Stimulated activated CD4-positive, alpha-beta T cell treated with anti-CD3 and anti-CD28 coated beads, TNF-alpha, amount 100 ng/mL, for 1 hour (primary cell): ENCODE measurements at places on chromosomes 3 and 15.

- DNase-seq = no peak
Observed at GRCh38 chr15:74173380-74174218, at the start of gene ISLR. Gene ISLR, plus strand, starts transcription at chr15:74173710. Its CDS starts 1,149 bp downstream, at chr15:74174859.

GRCh38 chr3:18526667-18527066, 101.5 kb upstream of the SATB1 start:
- DNase-seq = no peak

GRCh38 chr3:115713284-115713683, 90.0 kb downstream of the GAP43 start:
- no peak for DNase-seq

DNA sequence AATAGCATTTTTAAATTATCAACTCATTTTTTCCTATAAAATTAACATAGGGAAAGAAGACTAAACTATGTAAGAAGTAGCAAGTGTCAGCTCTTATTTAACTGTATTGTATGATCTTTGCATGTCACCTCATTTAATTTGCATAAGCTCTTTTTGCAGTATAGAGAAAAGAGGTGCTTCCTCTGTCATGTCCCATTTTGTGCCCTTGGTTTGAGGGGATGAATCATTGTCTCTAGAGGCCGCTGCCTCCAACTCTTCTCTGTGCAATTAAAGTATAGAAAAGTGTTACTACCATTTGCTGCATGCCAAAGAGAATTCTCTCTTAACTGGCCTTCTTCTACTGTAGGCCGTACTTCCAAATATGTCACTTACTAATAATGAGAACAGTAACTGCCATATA, 93.4 kb downstream of the LRRC28 start:
- DNase-seq = no peak

GRCh38 chr15:50162969-50163718, 18.9 kb upstream of the SLC27A2 start:
- DNase-seq = no peak

DNA sequence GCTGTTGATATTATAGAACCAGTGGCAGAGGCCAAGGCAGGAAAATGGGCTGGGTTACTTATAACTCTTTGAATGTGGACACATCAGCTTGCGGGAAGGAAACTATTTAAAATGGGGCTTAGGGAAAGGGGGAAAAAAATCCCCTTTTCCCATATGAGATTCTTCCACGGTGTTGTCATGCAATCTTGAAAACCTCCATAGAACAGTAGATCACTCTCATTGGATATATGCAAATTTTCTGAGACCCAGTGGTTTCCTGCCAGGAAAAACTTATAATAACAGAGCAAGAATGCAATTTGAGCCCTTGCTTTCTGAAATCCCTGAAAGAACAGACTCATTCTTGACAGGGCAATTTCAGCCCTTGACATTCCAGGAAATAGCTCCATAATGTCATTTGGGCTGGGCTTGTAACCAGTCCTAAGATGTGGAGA, 31.1 kb downstream of the TMEM212 start:
- no peak for DNase-seq

GRCh38 chr3:60337421-60337820, 913.8 kb downstream of the FHIT start:
- no peak for DNase-seq

DNA sequence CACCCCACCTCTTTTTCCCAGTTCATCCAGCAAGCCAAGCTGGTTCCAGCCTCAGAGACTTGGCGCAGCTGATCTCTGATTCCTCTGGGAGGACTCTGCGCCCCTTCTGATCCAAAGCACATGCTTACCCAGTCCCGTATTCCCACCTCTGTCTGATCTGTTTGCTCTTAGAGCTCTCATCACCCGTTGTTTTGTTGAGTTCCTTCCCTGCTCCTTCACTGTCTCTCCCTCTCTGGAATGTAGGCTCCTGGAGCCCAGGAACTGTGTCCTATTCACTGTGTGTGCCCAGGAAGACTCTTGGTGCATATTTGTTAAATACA, 1.3 kb upstream of the ZXDC start:
- no peak for DNase-seq

GRCh38 chr3:162139841-162140240, 643.2 kb downstream of the OTOL1 start:
- DNase-seq = no peak

- no peak for DNase-seq
Observed at GRCh38 chr15:69805248-69805953, 292.3 kb downstream of the TLE3 start.

DNA sequence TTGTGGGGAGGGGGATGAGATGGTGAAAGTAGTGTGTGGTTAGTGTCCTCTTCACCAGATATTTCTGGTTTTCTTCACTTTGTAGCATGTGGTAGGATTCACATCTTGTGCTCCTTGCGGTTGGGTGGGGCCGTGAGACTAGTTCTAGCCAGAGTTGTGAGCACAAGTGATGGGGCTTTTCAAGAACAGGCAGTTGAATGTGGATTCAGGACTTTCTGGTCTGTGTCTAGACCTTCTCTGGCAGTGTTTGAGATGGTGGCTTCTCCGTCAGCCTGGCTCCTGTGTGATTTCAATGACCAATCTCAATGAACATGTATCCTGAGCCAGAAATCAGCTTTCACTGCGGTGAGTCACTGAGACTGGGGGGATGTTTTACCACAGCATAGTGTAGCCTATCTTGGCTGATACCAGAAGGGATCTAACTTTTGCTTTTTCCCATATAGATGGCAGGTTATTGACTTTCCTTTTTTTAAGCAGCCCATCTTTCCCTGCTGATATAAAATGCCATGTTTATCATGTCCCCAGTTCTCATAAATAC, 82.6 kb downstream of the RPLP1 start:
- DNase-seq = no peak

DNA sequence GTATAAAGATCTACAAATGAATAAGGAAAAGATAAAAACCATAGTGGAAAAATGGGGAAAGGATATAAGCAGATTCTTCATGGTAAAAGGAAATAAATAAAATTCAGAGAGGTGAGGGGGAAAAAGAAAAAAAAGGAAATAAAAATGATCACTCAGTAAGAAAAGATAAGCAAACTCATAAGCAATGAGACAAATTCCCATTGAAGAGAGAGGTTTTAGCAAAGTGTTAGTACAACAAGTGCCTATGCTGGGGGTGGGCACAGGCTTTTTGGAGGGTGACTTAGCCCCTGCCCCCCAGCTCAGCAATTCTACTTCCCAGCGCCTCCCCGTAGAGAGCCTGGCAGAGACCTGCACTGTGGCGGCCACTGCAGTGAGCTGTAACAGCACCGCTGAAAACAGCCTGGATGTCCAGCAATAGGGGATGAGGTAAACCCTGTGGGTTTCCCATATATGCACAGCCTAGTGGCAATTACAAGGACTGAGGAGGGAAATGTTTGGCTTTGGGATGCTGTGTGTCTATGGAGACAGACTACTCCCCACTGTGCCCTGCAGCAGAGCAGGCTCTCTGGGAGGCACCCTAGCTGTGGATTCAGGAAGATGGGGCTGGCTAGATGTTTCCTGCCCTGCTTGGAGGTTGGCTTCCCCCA, 23.7 kb upstream of the SFMBT1 start:
- no peak for DNase-seq

DNA sequence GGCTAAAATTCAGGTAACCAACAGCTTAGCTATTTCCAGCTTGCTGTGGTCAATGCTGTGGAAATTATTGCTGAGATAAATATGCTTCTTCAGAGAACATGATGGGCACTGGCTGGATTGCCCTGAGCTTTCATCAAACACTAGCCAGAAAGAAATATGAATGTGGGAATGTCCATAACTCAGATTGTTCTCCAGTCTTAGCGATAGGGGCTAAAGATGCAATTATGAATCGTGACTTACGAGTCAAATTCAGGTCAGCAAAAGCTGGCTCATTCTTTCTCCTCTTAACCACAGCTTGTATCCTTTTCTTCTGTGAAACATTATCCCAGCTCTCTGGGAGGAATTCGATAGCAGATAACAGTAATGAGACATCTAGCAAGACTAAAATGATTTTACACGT, 307.6 kb downstream of the RYR3 start:
- no peak for DNase-seq

DNA sequence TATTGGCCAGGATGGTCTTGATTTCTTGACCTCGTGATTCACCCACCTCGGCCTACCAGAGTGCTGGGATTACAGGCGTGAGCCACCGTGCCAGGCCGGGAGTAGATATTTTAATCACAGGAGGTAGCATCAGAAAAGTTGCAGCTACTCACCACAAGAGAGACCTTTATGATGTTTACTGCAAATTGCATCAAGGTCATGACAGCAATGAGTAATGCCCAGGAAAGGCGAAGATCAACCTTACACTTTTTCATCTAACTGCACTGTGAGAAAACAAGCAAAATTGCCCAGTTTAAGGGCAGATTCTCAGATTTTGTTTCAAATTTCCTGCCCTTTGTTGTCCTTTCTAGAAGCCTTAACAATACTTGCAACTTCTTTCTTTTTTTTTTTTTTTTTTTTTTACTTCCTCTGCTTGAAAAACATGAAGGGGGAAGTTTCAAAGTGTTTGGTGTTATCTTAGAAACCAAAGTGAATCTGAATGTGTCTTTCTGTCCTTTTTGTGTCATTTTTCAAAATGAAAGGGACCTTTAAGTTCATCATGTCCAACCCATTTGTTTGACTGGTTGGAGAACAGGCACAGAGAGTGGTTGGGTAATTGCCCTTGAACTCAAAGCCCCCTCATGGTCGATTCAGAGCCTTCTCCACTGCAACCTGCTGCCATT, 25.0 kb downstream of the TGFBR2 start:
- no peak for DNase-seq

- DNase-seq = no peak
Observed at GRCh38 chr3:64591615-64592014, 96.2 kb downstream of the ADAMTS9 start.

GRCh38 chr15:81311752-81312464, 12.0 kb downstream of the STARD5 start:
- no peak for DNase-seq

- DNase-seq = no peak
Observed at GRCh38 chr15:70204652-70205051, 106.9 kb upstream of the TLE3 start.

GRCh38 chr3:47410801-47411646, 30.2 kb downstream of the PTPN23 start:
- DNase-seq = no peak

GRCh38 chr15:87724330-87724729, 532.2 kb downstream of the NTRK3 start:
- no peak for DNase-seq

DNA sequence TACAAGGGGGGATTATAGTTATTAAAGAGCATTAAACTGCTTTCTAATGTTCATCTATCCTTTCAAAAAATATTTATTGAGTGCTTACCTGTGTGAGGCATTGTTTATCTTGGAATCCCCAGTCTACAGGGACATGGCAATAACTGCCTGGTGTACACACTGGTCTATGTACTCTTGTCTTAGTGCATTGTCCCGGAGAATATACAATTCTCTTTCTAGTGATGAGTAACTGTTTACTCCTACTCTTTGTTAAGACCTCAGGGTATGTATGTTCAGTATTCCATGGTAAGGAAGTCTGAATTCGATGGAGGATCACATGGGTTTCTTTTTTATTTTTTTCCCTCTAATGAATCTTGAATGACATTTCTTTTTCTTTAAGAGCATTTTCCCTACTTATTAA, 772.4 kb upstream of the NR2F2 start:
- DNase-seq = no peak
